ENCODE measurements at places on chromosomes 16 and 17. TPM values are rescaled to one million over a fixed set of nuclear protein-coding genes. Genes with fewer than 3 reads are reported as not detected.
A peak's percentile ranks its signal among the peaks of the same experiment; 100 is the strongest.

RND2 gene
- total RNA-seq, result 0.59 TPM

CLEC18B gene
- not detected for total RNA-seq

PPL gene
- 89.4 TPM for total RNA-seq

DNA sequence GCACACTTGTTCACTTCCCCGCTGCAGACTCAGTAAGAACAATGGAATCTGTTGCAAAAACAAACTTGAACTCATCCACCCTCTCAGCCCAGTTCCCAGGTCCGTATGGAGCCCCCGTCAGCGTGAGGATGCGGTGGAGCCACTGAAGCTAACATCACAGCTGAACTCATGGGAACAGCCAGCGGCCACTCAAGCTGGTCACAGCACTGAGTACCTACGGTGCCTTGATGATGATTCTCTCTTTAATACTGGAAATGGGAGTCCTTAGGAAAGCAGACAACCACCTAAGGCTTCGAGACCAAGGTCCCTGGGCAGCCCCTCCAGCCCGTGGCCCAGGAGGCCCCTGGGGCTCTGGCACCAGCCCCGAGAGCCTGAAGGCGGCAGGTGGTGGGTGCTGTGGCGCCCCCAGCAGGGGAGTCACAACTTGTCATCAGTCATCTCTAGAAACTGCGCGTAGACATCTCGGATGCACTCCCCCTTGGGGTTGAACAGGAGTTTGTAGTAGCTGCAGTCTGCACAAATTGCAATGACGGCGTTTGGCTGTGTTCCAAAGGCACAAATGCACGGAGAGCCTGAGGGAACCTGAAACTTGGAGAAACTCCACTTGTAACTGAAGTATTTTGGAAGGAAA lies 31.0 kb upstream of the RHOT1 start:
- peaks cover 10% of the 10 kb centered on the region for H3K4me1 ChIP-seq
- DNase-seq, result no peak
- H3K27me3 ChIP-seq, result no peaks in the 10 kb centered on the region
- no peaks in the 10 kb centered on the region for H3K36me3 ChIP-seq
- H3K27ac ChIP-seq, result no peak overlapping the region

DNA sequence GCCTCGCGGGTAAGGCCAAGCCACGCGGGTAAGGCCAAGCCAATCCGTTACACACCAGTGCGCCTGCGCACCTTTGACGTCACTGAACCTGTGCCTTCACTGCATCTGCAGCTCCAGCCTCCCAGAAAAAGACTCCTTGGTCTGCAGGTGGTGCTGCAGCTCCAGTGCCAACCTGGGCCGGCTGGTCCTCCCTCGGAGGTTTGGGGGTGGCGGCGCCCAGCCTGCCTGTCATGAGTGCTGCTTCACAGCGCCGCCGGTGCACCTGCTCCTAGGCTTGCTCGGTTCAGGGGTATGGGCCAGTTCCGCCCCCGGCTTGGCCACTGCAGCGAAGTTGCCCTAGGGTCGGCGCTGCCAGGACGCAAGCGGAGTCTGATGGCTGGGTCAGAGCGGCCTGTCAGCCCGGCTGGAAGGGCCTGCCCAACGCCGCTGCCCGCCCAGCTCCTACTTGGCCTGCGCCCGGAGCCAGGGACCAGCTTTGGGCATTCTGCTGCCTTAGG lies 146.6 kb downstream of the USP22 start:
- H3K36me3 ChIP-seq, result no peaks in the 10 kb centered on the region
- DNase-seq, result no peak
- no peak overlapping the region for H3K27ac ChIP-seq
- no peaks in the 10 kb centered on the region for H3K4me1 ChIP-seq
- H3K27me3 ChIP-seq, result no peaks in the 10 kb centered on the region
- no peak overlapping the region for H3K4me3 ChIP-seq

GRCh38 chr17:66087073-66087472 lies 104.9 kb downstream of the CEP112 start:
- H3K27ac ChIP-seq, result no peak overlapping the region
- no peaks in the 10 kb centered on the region for H3K4me1 ChIP-seq
- no peaks in the 10 kb centered on the region for H3K36me3 ChIP-seq
- DNase-seq, result no peak
- H3K27me3 ChIP-seq, result no peaks in the 10 kb centered on the region

DNA sequence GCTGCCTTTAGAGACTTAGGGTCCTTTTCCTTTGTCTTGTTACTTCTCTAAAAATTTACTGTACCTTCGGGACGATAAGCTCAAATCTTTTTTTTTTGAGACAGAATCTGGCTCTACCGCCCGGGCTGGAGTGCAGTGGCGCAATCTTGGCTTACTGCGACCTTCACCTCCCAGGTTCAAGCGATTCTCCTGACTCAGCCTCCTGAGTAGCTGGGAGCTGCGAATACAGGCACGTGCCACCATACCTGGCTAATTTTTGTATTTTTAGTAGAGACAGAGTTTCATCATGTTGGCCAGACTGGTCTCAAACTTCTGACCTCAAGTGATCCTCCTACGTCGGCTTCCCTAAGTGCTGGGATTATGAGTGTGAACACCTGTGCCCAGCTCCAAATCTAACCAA lies 7.4 kb downstream of the RAD51C start:
- no peak overlapping the region for H3K27ac ChIP-seq
- no peaks in the 10 kb centered on the region for H3K36me3 ChIP-seq
- DNase-seq, result no peak

GRCh38 chr16:3065069-3065741 lies at the start of gene IL32:
TSS of gene IL32 (plus strand) at chr16:3065640. CDS start at chr16:3065812, 172 bp downstream.
- H3K27ac ChIP-seq, result peak within 1 kb of the TSS; percentile 10
- H3K4me3 ChIP-seq, result no peak within 1 kb of the TSS
- DNase-seq, result no peak
- no peaks in the 10 kb centered on the region for H3K36me3 ChIP-seq
- H3K4me1 ChIP-seq, result peaks cover 8% of the 10 kb centered on the region
- H3K27me3 ChIP-seq, result no peaks in the 10 kb centered on the region

DNA sequence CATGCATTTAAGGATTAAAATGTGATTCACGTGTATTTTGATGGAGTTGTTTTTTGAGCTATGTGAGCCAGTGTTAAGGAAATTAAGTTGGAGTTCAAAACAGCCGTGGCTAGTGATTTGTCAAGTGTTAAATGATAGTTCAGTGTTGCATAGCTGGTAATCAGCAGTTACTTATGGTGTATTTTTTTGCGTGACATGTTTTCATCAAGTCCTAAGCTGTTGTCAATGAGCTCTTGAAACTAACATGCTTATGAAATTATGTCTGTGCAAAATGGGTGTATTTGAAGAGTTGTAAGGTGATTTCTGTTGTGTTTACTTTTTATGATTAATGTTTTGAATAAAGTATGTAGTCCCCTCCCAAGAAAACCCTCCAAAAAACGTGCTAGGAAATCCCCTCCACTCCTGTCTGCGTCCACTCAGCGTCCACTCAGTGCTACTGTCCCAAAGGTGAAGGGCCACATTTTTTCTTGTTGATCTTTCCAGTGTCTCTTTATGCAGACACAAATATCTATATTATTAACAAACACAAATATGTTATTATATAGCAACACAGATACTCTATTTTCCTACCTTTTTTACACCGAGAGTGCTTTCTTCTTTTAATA lies 30.0 kb downstream of the USP10 start:
- H3K36me3 ChIP-seq, result no peaks in the 10 kb centered on the region
- peak overlapping the region; percentile 31 for H3K4me3 ChIP-seq
- no peaks in the 10 kb centered on the region for H3K27me3 ChIP-seq
- peaks cover 80% of the 10 kb centered on the region for H3K4me1 ChIP-seq
- H3K27ac ChIP-seq, result peak overlapping the region; percentile 98

- H3K27ac ChIP-seq, result no peak overlapping the region
- H3K4me1 ChIP-seq, result no peaks in the 10 kb centered on the region
- H3K36me3 ChIP-seq, result no peaks in the 10 kb centered on the region
- DNase-seq, result no peak
Measured at GRCh38 chr16:82129881-82130280, 40.1 kb downstream of the MPHOSPH6 start.

- H3K4me1 ChIP-seq, result no peaks in the 10 kb centered on the region
- H3K36me3 ChIP-seq, result no peaks in the 10 kb centered on the region
- H3K27me3 ChIP-seq, result no peaks in the 10 kb centered on the region
Measured at GRCh38 chr17:58574025-58574424, 59.6 kb upstream of the MTMR4 start.

- no peaks in the 10 kb centered on the region for H3K36me3 ChIP-seq
- DNase-seq, result no peak
- H3K4me3 ChIP-seq, result peak within 1 kb of the TSS; percentile 82
- H3K27me3 ChIP-seq, result no peaks in the 10 kb centered on the region
- peaks cover 22% of the 10 kb centered on the region for H3K4me1 ChIP-seq
Measured at GRCh38 chr17:75878174-75878998, at the start of gene TRIM47. TSS of gene TRIM47 (minus strand) at chr17:75878581. CDS start at chr17:75878548, 33 bp downstream.

DNA sequence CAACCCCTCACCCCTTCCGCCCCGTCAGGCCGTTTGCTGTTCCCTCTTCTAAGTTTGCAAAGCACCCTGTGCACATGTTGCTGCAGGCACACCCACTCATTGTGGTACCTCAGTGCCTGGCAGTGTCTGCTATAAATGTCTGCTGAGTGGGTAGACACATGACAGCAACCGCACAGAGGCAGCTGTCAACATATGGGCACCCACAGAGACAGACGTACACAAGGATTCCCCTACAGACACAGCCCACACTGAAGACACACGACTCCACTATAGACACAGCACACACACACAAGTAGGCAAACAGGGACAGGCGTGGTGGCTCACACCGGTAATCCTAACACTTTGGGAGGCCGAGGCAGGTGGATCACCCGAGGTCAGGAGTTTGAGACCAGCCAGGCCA lies 17.8 kb upstream of the CRK start:
- no peak overlapping the region for H3K4me3 ChIP-seq
- DNase-seq, result no peak
- peaks cover 2% of the 10 kb centered on the region for H3K4me1 ChIP-seq
- H3K27me3 ChIP-seq, result no peaks in the 10 kb centered on the region

DNA sequence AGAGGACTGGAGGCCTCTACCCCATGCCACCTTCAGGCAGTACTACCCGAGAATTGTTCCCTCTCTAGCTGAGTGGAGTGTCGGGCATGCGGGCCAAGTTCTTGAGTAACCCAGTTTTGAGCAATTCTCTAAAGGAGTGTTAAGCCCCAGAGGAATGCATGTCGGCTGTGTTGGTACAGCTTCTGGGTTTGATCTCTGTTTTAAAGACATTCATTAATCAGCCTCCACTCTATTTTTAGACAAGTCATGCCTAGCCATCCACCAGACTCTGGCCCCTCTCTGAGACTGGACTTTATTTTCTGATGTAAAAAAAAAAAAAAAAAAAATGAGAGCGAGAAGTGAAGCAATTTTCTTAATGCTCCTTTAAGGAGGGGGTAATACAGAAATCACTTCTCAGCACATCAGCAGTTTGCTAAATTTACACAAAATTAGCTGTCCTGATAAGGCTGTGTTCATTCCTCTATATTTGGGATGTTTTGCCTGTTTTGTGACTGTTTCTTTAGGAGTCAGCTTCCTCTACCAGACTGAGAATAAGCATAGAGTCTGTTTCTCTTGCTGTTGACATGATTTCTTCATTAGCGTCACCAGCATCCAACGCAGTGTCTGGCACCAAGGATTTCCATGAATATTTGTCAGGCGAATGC lies 88.7 kb downstream of the AXIN2 start:
- no peaks in the 10 kb centered on the region for H3K27me3 ChIP-seq
- DNase-seq, result no peak
- H3K36me3 ChIP-seq, result no peaks in the 10 kb centered on the region
- H3K4me3 ChIP-seq, result no peak overlapping the region

DNA sequence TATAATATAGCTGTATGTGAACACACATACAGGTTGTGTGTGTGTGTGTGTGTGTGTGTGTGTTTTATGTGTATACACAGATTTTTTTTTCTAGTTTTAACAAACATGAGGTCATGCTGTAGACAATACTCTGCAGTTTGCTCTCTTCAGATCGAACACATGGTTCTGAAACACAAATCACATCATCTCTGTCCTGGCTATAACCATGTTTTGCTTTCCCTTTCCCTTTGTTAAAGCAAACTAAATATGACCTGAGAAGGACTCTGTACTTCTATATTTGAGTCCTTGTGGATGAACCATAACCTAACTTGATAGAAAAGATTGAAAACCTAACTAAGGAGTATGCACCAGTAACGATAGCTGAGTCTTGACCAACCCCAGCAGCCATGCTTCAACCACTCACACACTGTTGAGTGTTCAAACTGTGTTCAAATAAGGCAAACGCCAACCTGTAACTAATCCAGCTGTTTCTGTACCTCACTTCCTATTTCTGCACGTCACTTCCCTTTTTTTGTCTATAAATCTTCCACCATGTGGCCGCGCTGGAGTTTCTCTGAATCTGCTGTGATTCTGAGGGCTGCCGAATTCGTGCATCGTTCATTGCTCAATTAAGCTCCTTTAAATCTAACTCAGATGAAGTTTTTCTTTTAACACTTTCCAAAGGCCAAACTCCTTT lies 303.8 kb downstream of the HS3ST3B1 start:
- no peak overlapping the region for H3K4me3 ChIP-seq
- H3K27me3 ChIP-seq, result no peaks in the 10 kb centered on the region
- no peak overlapping the region for H3K27ac ChIP-seq
- no peak for DNase-seq
- no peaks in the 10 kb centered on the region for H3K4me1 ChIP-seq

DNA sequence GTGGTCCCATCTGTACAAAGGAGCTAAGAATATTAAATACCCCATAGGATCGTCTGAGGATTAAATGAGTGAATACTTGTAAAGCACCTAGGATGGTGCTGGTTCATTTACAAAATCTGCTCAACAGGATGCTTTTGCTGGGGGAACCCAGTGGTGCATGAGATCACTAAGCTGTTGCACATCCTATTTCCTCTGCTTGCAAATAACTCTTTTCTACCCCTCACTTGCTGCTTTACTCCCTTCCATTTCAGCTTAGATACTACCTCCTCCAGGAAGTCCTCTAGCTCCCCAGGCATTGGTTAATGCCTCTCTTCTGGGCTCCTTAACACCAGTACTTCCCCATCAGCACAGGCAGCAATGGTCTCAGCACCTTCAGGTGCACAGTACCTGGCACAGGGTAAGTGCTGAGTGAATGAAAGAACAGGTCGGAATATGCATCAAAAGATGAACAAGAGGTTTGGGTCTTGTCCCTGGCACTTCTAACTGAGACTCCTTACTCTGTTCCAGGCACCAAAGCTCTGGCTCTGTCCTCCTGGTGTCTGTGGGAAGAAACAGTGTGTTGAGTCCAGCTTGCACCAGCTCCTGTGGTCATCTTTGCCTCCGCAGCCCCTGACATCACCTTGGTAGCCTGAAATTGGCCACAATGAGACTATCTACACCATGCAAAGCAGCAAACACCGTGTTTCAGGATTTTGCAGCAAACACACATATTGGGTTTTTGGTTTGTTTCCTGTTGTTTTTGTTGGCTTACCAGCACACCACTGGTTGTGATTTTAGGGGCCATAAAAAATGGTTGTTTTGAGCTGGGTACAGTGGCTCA lies 24.1 kb upstream of the IL21R start:
- no peak for DNase-seq
- no peaks in the 10 kb centered on the region for H3K36me3 ChIP-seq

GRCh38 chr17:42067371-42068091 lies 17.1 kb upstream of the C17orf113 start:
- H3K36me3 ChIP-seq, result no peaks in the 10 kb centered on the region
- H3K4me1 ChIP-seq, result peaks cover 4% of the 10 kb centered on the region
- DNase-seq, result peak; percentile 47
- no peak overlapping the region for H3K27ac ChIP-seq
- no peaks in the 10 kb centered on the region for H3K27me3 ChIP-seq
- H3K4me3 ChIP-seq, result no peak overlapping the region

GRCh38 chr16:18969855-18970240 lies 13.9 kb upstream of the TMC7 start:
- H3K4me1 ChIP-seq, result peaks cover 4% of the 10 kb centered on the region
- H3K27ac ChIP-seq, result no peak overlapping the region
- H3K36me3 ChIP-seq, result no peaks in the 10 kb centered on the region
- DNase-seq, result no peak
- no peak overlapping the region for H3K4me3 ChIP-seq
